Osteoblast (primary cell): ENCODE measurements at places on chromosomes 11 and 22. TPM values are rescaled to one million over a fixed set of nuclear protein-coding genes. Genes with fewer than 3 reads are reported as not detected.

The NCF4 gene
- under 0.01 and 0.36 TPM in 2 replicates for total RNA-seq

The ANO5 gene
- 0.59 and 1.1 TPM in 2 replicates for total RNA-seq

The HBD gene
- total RNA-seq, result not detected in 2 replicates

The OR52H1 gene
- total RNA-seq, result 0.29 and 0.36 TPM in 2 replicates

The SLC5A4 gene
- total RNA-seq, result not detected in 2 replicates

The ART5 gene
- total RNA-seq, result 0.29 and 0.36 TPM in 2 replicates

The SERHL2 gene
- total RNA-seq, result 2.9 TPM in 2 replicates

The RAPSN gene
- total RNA-seq, result 0.29 and 0.36 TPM in 2 replicates

The CNTF gene
- total RNA-seq, result 1.4 and 1.8 TPM in 2 replicates
